Left renal pelvis (tissue), 4 donors: ENCODE measurements at places on chromosomes 11 and 22. TPM values are rescaled to one million over a fixed set of nuclear protein-coding genes. Genes with fewer than 3 reads are reported as not detected.

Gene PHOX2A
- not detected for polyA plus RNA-seq

Gene OR51B5
- polyA plus RNA-seq, result 0.43 TPM

Gene PRG3
- polyA plus RNA-seq, result 0.19 TPM

DNA sequence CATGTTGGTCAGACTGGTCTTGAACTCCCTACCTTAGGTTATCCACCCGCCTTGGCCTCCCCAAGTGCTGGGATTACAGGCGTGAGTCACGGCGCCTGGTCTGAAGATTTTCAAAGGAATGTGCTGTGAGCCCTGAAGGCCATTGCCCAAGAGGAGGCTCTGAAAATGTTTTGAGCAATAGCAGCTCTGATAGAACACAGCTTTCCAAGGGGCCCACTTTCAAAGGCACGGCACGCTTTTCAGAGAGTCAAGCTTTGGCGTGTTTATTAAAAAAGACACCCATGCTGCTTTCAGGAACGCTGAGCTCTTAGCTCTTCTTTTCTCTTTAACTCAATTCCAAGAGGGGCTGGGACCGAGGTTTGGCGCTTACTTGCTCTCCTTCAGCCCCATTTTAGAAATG is 73.8 kb upstream of the CDON start:
- no peak for DNase-seq

- no peak for DNase-seq
Observed at GRCh38 chr11:15967166-15967565, 389.2 kb downstream of the SOX6 start.

- DNase-seq, result no peak
Observed at GRCh38 chr11:83046621-83047172, 25.0 kb downstream of the RAB30 start.

- no peak for DNase-seq
Observed at GRCh38 chr11:134236834-134237556, 12.5 kb downstream of the VPS26B start.

DNA sequence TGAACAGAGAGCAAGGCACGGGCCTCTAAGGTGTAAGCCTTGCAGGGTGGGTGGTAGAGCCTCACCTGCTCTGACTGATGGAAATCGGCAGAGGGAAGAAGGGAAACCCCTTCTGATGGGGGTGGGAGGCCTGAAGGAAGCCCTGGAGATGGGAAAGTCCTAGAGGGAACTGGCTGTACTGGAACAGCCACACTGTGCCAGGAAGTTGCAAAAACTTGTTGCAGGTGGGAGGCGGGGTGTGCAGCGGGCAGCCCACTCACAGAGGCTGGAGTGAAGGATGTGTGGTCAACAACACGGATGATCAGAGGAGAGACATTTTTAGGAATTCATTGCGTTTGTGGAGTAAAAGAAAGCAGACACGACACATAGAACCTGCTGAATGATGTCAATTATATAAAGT is 91.3 kb downstream of the ZC3H12C start:
- DNase-seq, result no peak
